Breast epithelium (tissue), 4 donors: ENCODE measurements at places on chromosomes 2 and 18.

- peak; percentile 40 for DNase-seq
These were observed 18.1 kb upstream of the LYPD6B start for GRCh38 chr2:149020432-149020851.

DNA sequence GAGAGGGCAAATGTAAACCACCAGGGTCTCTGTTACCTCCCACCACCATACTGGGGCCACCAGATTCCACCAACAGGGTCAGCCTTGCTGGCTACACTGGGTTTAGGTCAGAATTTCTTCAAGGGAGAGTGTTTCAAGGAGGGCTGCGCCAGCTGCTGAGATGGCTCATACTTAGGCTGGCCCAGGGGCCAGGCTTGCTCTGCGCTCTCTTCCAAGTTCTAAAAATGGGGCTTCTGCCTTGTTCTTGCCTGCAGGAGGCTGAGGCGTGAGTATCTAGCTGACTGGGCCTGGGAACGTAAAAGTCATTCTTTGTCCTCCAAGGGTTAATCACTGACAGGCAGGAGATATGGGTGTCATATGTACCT, 28.1 kb downstream of the MRPL33 start:
- DNase-seq, result no peak

DNA sequence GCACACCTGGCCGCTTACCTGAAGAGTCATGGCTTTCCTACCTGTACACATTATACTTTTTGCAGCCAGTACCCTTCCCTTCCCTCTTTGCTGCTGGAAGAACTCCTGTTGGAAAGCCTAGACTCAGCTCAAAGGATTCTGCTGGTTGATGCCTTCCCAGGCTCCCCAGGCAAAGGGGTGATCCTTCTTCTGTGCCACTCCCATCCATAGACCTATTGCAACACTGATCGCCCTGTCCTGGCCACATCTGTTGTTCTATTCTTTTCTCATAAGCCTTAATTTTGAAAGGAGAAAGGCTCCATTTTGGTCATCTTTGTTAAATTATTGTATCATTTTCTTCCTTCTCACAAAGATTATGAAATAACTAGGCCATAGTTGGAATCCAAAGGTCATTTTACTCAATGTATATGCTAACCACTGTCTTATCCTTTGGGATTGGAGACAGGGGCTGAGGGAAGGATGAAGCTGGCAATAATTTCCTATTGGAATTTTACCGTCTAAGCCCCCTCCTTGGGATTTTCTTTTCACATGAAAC, 3.4 kb upstream of the PRKCE start:
- no peak for DNase-seq

DNA sequence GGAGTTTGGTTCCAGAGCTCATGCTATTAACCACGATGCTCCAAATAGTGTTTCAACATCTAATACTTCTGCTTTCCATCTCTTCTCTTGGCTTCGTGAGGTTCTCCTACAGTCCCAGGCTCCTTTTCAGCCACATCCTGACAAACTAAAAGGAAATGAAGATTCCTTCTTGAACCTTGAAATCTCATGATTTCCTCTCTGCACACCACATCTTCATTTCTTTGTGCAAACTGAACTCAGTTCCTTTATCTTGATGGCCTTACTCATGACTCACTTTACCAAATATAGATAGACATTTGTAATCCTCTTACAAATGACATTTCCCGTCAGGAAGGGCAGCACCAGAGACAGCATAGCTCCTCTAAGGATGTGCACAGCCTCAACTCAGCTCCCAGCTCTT, 50.0 kb upstream of the ITGA4 start:
- DNase-seq, result no peak

DNA sequence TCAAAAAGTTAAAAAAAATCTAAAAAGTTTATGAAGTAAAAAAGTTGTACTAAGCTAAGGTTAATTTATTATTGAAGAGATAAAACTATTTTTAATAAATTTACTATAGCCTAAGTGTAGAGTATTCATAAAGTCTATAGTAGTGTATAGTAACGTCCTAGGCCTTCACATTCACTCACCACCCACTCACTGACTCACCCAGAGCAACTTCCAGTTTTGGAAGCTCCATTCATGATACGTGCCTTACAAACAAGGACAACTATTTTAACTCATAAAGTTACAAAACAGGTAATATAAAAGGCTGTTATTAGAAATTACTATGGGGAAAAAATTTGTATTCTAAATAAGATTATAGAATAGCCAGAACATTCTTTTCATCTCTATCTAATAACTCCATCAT, 158.9 kb upstream of the FN1 start:
- no peak for DNase-seq

GRCh38 chr18:9140381-9140780, 3.8 kb downstream of the ANKRD12 start:
- DNase-seq, result no peak

GRCh38 chr2:23918837-23919489, 8.0 kb downstream of the ATAD2B start:
- no peak for DNase-seq

DNA sequence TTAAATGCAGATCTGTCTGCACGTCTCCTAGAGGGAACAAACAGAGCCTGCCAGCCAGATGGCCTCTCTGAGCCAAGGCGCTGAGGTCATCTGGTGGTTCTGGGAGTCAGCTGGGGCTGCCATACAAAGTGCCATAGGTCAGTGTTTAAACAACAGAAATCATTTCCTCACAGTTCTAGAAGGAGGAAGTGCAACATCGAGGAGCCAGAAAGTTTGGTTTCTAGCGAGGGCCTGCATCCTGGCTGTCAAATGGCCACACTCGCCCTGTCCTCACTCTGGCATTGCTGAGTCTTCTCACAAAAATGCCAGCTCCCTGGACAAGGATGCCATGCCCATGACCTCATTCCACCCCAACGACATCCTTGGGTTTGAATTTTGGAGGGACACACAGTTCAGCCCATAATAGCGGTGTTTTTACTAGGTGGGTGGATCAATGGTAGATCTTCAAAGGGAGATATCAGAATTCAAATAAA, 59.6 kb downstream of the MYT1L start:
- DNase-seq, result no peak

- DNase-seq, result no peak
These were observed 326.7 kb downstream of the METTL4 start for GRCh38 chr18:2244641-2245040.

GRCh38 chr2:134934641-134935040, 16.0 kb downstream of the CCNT2 start:
- DNase-seq, result no peak

DNA sequence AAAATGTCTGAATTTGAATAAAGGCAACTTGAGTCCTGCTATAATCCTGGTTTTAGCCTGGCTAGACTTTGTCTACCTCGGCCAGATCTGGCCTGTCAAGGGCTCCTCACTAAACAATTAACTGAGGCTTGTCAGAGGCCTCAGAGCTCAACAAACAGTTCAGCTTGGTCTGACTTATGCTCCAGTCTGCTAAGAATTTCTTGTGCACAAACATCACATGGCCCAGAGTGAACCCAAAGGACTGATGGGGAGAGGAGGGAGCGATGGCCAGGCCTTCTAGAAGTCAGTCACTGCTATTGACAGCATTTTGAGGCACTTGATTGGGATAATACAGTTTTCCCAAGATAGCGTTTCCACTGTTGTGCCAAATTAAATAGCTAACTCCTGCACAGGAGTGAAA, 555.1 kb upstream of the ID2 start:
- no peak for DNase-seq

- no peak for DNase-seq
These were observed 63.7 kb upstream of the FANCL start for GRCh38 chr2:58304843-58305242.

GRCh38 chr2:12176623-12177454, 430.4 kb downstream of the LPIN1 start:
- DNase-seq, result no peak

DNA sequence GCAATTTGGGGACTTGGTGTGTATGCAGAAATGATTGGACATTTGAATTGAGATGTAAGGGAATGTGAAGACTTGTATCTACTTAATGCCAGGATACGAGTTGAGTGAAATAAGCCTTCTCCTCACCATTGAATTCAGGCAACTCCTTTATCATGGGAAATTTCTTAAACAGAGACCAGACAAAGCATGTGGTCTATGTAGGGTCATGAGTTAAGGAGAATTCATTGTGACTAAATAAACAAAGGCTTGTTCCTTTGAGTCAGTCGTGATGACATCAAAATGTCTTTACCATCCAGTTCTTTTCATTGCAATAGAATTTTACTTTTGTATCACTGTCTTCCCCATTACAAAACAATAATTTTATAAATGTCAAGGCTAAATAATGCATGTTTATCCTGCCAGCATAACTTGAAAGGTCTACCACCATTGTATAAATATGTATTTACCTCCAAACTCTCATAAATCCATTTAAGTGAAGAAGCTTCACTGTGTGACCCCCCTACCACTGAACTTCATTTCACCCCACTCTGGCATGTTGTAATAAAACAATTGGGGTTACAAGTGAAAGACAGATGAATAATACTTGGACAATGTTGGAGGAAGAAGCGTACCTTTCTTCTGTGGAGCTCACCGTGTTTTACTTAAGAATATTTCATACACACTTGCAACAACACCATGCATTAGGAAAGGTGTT, 149.4 kb downstream of the EPHA4 start:
- no peak for DNase-seq

DNA sequence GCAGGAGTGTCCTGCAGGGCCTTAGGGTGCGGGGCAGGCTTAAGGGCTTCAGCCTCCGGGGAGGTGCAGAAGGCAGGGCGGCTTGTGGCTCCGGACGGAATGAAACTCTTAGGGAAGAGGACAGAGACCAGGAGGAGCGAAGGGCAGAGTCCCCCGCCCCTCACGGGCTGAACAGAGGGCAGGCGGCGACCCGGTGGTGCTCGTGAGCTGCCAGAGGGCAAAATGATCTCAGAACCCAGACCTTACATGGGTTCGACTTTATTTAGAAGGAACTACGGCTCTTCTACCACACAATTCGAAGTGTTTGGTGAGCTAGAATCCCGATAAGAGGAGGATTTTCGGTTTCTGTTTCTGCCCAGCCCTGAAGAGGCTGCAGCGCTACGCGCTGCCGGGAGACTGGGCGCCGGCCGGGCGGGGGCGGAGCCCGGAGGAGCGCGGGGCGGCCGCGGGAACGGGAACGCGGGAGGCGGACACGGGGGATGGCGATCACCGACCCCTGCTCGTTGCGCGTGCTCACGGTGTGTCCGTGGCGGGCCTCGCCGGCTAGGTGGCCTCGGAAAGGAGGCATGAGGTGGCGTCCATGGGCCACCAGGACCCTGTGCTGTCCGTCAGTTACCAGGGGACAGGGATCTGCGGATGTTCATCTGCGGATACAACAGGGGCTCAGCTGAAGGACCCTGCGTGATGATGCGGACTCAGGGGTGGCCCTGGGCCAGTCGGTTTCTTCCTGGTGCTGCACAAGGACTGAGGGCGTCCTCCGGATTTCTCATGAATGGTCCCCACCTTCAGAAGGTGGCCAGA, 4.2 kb upstream of the SP100 start:
- DNase-seq, result no peak

DNA sequence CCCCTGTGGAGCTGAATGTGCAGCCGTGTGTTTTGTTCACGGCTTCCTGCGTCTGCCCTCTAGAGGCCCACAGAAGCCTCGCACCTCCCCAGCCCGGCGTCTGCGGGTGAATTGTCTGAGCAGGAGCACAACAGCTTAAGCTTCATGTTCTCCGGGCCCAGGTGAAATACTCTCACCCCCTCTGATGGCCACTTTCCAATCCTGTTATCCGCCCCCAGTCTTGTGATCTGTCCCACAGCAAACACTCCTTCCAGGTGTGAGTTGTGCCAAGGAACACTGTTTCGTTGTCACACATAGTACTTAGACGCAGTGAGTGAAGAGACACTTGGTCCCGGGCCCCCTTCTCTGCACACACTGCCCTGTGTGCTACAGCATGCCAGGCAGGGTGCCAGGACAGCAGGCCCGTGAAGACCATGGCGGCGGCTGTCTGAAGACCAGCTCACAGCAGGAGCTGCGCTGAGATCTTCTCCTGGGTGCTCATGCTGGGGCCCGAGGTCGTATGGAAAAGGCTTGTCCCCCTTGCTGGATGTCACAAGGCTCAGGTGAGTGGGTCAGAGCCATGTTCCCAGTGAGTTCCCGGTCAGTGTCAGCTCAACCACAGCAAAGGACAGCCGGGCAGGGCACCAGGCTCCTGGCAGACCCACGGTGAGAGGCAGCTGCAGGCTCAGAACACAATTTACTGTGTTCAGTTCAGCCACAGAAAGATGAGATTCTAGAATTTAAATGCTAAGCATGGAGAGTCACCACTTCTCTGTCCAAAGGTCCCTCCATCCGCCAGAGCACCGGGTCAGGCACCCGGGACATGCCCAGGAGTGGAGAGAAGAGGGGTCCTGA, 6.8 kb upstream of the PXDN start:
- peak; percentile 84 for DNase-seq

GRCh38 chr2:207394812-207395534, 134.8 kb upstream of the CREB1 start:
- no peak for DNase-seq

GRCh38 chr18:10518595-10519255, 7.1 kb upstream of the NAPG start:
- DNase-seq, result no peak

GRCh38 chr2:46666754-46667153, 187.4 kb downstream of the TMEM247 start:
- no peak for DNase-seq

GRCh38 chr18:42536442-42536841, 579.0 kb downstream of the RIT2 start:
- no peak for DNase-seq

- DNase-seq, result peak; percentile 10
These were observed 2.3 kb upstream of the KCNG2 start for GRCh38 chr18:79795446-79795845.

DNA sequence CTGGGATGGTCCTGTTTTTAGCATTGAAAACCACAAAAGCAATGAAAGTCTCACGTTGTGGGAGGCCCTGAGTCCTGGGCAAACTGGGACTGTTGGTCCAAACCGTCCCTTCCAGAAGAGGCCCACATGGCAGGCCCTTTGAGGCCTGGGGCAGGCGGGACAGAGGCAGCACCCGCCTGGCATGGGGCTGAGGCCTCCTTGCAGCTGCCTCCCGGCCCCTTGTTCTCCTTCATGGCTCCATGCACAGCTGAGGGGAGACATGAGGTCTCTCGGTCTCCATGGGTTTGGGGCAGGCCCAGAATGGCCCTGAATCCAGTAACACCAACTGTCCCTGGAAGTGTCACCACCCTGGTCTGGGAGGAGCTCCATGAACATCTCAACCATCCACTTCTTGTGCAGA, 61.9 kb downstream of the RRM2 start:
- DNase-seq, result no peak
